ENCODE measurements at places on chromosomes 3 and 15.

GRCh38 chr3:29721789-29722188 lies 440.9 kb downstream of the RBMS3 start:
- H3K4me1 ChIP-seq = no peaks in the 10 kb centered on the region
- no peak overlapping the region for H3K27ac ChIP-seq
- H3K36me3 ChIP-seq = no peaks in the 10 kb centered on the region
- no peak overlapping the region for H3K4me3 ChIP-seq
- H3K27me3 ChIP-seq = no peaks in the 10 kb centered on the region

DNA sequence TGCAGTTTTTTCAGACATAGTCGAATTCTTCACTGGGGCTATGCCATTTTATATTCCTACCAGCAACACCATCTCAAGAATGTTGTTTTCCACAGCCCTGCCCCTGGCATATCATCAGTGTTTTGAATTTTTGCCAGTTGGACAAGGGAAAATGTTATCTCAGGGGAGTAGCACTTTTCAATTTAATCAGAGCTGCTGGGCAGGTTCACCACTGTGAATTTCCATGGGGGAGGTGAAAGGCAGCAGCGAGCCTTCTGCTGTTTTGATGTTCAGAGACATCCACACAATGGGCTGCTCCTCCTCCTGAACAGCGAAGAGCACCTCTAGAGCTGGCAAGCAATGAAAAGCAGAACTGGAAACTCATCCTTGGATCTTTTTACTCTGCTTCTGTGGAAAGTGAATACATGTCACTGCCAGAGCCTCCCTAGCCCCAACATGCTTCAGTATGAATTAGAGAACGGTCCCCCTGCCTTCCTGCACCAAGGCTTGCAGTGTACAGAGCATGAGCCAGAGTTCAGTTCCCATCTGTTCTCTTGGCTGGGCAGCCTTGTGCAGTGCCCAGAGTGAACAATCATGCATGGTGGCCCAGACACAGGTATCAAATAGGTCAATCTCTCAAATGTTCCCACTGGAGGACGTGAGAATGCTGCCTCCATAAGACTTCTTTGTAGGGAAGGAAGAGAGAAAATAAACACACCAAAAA lies 56.1 kb upstream of the RAD18 start:
- DNase-seq = no peak
- H3K4me3 ChIP-seq = no peak overlapping the region
- H3K36me3 ChIP-seq = no peaks in the 10 kb centered on the region
- no peak overlapping the region for H3K27ac ChIP-seq
- peaks cover 8% of the 10 kb centered on the region for H3K4me1 ChIP-seq
- no peaks in the 10 kb centered on the region for H3K27me3 ChIP-seq

GRCh38 chr15:69951256-69951897 lies 146.3 kb downstream of the TLE3 start:
- H3K27ac ChIP-seq = no peak overlapping the region
- H3K4me1 ChIP-seq = no peaks in the 10 kb centered on the region
- no peaks in the 10 kb centered on the region for H3K36me3 ChIP-seq
- H3K27me3 ChIP-seq = no peaks in the 10 kb centered on the region
- H3K4me3 ChIP-seq = no peak overlapping the region

- no peaks in the 10 kb centered on the region for H3K4me1 ChIP-seq
- no peaks in the 10 kb centered on the region for H3K27me3 ChIP-seq
- no peak overlapping the region for H3K27ac ChIP-seq
- no peaks in the 10 kb centered on the region for H3K36me3 ChIP-seq
- H3K4me3 ChIP-seq = no peak overlapping the region
Observed at GRCh38 chr15:72962054-72962702, 90.1 kb upstream of the NEO1 start.

- no peak overlapping the region for H3K4me3 ChIP-seq
- no peaks in the 10 kb centered on the region for H3K27me3 ChIP-seq
- H3K27ac ChIP-seq = no peak overlapping the region
Observed at GRCh38 chr3:52350981-52351761, 35.1 kb downstream of the DNAH1 start.

DNA sequence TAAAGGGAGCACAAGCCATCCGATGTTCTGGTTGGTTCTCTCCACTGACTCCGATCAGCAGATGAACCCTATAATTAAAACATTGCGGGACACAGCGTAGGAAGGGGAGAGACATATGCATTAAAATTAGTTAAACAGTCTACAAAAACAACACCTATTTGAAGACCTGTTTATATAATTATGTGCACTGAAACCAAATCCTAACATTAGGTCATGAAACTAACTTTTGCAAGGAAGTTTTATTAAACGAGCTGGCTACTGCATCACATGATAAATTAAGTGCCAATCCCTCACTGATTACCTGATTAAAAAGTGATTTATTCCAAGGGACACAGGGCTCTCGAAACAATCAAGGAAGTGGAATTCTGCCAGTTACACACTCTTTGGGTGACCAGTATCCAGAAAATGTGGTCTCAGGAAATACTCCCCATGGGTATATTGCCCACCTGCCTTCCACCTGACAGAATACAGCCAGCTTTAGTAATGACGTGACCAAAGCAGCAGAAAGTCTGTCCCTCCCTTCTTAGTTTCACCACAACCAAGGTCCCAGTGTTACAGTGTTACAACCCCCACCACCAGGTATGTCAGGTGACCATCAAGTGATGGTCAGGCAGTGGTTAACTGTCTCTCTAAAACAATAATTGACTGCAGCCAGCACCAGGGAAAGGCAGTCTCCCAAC lies 69.5 kb downstream of the HERC1 start:
- H3K4me1 ChIP-seq = peaks cover 15% of the 10 kb centered on the region
- no peaks in the 10 kb centered on the region for H3K36me3 ChIP-seq
- H3K27ac ChIP-seq = no peak overlapping the region

DNA sequence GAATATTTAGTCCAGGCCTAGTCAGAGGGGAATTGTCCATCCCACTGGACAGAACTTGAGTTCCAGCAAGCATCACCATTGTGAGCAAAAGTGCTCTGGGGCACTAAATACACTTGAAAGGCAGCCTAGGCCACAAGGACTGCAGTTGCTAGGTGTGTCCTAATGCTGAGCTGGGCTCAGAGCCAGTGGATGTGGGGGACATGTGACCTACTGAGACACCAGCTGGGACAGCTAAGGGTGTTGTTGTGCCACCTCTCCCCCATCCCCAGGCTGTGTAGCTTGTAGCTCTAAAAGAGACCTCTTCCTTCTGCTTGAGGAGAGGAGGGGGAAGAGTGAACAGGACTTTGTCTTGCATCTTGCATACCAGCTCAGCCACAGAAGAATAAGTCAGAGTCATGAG lies 120.9 kb downstream of the DTWD1 start:
- H3K27ac ChIP-seq = no peak overlapping the region
- DNase-seq = no peak
- no peak overlapping the region for H3K4me3 ChIP-seq
- no peaks in the 10 kb centered on the region for H3K36me3 ChIP-seq

All from pancreas (tissue), 10 donors.